GM04504 (cell line): ENCODE measurements at places on chromosomes 11 and 22.
A peak's percentile ranks its signal among the peaks of the same experiment; 100 is the strongest.

DNA sequence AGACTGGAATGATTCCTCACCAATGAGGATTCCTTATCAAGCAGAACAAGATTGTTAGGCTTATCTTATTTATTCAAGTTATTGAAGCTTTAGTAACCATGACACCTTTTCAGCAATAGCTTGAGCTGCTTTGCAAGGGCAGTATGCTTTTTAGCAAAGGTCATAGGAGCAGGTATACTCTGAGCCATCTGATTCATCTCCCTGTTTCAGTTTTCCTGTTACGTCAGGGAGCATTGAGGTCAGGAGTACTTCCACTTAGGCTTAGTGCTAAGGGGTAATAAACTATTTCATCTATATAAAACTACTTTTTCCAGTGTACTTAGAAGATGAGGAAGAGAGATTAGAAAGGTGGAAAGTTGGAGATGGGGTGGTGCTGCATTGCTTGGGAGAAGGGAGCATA lies 17.7 kb upstream of the ANKRD42 start:
- DNase-seq = no peak

- no peak for DNase-seq
These were observed 8.7 kb downstream of the DRAP1 start for GRCh38 chr11:65927904-65928397.

- DNase-seq = no peak
These were observed 87.8 kb downstream of the CACNA1I start for GRCh38 chr22:39658367-39658766.

GRCh38 chr11:63549411-63549810 lies 12.8 kb downstream of the PLAAT4 start:
- no peak for DNase-seq

DNA sequence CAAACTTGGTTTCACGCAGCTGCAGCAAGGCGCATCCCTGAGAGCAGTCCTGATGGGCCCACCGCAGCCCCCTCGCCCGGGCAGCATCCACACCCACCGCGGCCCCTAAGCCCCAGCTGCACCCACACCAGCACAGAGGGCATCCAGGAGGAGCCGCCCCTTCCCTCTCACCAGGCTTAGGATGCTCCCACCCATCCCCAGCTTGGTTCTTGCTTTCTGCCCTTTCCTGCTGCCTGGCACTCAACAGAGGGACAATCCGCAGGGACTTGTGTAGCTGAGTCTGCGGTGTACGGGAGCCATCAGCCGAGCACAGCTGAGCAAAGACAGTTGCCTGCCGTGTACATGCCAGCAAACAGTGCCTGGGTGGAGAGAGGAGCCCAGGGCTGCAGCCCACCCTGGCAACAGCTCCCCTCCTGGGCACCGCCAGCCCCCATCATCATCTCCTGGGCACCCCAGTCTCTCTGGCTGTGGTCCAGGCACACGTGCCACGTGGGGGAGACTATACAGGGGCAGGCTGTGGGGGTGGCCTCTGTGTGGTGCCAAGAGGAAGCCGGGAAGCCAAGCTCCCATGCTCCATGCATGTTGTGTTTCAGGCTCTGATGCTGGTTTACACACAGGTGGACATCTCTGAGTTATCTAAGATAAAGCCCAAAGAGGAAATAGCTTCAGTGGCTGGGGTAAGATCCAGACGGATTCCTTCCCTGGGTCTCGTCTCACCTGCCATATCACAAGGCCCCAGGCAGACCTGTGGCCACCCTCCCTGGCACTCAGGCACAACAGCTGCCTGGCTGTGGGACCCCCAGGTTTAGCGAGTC lies 36.0 kb upstream of the GNB1L start:
- no peak for DNase-seq

DNA sequence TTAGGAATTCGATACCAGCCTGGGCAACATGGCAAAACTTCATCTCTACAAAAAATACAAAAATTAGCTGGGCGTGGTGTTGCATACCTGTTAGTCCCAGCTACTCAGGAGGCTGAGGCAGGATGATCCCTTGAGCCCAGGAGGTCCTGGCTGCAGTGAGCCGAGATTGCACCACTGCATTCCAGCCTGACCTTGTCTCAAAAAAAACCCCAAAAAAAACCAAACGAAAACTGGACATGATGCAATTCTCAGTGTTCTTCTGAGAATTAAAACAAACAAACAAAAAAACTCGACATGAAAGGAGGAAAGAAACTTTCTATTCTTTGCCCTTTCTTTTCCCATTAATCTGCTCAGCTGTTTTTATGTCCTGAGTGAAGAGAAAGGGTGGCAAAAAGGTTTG lies 7.4 kb downstream of the MED17 start:
- DNase-seq = no peak

DNA sequence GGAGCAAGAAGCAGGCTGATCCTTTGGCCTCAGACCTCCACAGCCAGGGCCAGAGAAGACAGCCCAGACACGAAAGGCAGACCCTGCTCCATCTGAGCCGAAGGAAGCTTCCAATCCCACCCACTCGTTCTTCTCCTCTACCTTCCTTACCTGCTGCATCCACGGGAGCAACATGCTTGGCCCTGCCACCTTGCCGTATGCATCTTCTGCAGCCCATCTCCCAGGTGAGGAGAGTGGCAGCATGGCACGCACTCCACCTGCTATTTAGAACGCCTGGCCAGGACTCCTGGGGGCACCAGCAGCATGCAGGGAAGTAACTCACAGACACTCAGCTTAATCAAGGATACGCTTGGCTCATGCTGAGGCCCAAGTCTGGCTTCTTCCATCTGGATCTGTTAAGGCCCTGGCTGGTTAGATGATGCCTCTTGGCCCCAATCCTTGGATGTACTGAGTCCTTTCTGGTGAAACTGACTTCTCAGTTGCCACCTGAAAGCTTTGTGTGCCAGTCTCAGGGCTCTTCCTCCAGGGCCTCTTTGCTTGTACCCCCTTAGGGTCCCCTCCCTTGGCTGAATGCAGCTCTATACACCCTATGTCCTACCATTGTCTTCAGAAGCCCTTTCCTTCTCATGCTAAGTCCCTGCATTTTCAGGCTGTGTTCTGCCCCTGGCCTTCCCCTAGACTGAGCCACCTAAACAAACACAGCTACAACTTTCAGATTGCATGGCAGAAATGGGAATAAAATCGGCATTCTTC lies 604.9 kb downstream of the BUD13 start:
- no peak for DNase-seq

DNA sequence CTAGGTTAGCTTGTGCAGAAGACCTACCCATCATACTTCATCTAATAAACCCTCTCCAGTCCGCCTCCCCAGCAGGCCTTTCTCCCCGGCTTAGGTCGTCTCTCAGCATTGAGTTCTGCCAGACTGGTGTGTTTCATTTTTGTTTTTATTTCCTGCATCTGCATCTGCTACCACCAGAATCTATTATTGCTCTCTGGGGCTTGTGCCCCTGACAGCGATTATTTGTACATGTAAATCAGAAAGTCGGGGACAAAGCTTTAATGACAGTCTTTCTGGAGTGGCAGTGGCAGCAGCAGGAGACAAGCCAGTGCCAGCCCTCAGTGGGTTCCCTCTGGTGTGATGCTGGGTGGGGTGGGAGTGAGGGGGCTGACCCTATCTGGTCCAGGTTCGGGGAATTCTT lies 127.5 kb downstream of the PKNOX2 start:
- no peak for DNase-seq

DNA sequence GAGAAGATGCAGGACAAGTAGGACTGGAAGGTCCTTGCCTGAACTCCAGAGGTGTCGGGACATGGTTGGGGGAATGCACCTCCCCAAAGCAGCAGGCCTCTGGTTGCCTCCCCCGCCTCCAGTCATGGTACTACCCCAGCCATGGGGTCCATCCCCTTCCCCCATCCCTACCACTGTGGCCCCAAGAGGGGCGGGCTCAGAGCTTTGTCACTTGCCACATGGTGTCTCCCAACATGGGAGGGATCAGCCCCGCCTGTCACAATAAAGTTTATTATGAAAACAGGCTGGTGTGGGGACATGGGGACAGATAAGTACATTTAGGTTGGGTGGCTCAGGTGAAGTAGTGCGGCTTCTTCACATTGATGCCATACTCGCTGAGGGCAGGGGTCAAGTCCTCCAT lies 1.4 kb downstream of the TAF10 start:
- DNase-seq = no peak

- no peak for DNase-seq
These were observed 2.5 kb downstream of the OR2D2 start for GRCh38 chr11:6889835-6890234.

- DNase-seq = no peak
These were observed 68.3 kb downstream of the NFAM1 start for GRCh38 chr22:42363892-42364291.

GRCh38 chr11:9990221-9990973 lies 303.6 kb downstream of the SBF2 start:
- peak; percentile 19 for DNase-seq

- no peak for DNase-seq
These were observed 13.1 kb downstream of the CCDC34 start for GRCh38 chr11:27349919-27350318.

DNA sequence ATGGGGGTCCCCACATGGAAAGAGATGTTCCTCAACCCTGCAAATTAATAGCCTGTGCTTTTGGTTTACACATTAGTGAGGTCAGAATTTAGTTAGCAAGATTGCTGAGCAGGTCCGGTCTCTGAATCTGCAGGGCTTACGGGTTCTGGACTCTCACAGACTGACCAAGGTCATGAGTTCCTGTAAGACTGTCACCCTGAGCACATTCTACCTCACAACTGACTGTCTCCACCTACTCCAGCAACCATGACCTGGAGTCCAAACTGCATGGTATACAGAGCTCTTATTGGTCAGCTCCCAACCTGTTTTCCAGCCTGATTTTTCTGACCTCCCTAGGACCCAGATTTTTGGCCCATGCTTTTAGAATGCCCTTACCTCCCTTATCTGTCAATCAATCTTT lies 28.2 kb downstream of the DKK3 start:
- no peak for DNase-seq

GRCh38 chr11:47768101-47768612 lies 1.0 kb upstream of the FNBP4 start:
- no peak for DNase-seq

GRCh38 chr11:35932681-35933319 lies 11.1 kb upstream of the LDLRAD3 start:
- DNase-seq = no peak

- peak; percentile 5 for DNase-seq
These were observed 19.0 kb downstream of the NCF4 start for GRCh38 chr22:36879775-36880174.

- DNase-seq = no peak
These were observed 428.1 kb downstream of the OPCML start for GRCh38 chr11:133104009-133104744.

DNA sequence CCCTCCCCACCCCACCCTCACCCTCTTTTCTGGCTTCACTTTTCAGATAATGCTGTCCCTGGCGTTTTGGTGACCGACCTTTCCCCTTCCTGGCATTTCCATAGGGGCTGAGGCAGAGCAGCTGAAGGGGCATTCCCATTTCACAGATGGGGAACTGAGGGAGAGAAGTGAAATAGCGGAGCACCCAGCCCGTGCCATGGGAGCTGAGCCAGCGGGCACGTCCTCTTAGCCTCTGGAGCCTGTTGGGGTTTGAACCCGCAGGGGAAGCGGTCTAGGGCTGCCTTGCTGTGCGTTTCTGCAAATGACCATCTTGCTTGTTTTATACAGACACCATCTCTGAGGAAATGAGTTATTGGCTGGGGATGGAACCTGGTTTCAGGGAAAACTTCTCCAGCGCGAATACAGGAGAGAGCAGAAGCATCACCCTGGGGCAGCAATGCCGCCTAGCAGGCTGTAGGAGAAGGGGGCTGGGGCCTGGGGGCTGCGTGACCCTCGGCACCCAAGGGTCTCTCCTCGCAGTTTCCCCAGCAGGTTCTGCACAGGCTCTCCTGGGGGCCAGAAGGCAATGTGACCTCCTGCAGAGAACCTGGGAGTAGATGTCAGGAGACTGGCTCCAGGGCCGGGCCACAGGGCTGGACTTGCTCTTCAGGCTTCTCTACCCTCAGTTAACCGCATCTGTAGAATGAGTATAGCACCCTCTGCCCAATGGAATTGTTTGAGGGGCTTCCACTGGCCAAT lies 1.5 kb downstream of the PTPRJ start:
- DNase-seq = no peak

DNA sequence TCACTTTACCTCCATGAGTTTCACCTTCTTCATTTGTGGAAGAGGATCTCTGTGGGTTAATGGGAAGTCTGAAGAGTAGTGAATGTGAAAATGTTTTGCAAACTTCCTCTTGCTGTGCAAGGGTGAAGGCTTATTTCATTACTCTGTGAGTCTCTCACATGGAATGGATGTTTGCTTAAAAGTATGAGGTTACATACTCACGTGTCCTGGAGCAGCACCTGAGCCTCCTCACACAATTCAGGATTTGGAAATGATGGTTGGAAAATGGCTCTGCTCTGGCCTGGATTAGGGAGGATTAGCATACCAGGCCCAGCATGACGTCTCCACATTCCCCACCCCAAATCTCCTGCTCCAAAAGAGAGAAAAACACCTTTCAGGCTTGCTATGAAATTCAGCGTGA lies 4.8 kb downstream of the GRAMD1B start:
- DNase-seq = no peak

DNA sequence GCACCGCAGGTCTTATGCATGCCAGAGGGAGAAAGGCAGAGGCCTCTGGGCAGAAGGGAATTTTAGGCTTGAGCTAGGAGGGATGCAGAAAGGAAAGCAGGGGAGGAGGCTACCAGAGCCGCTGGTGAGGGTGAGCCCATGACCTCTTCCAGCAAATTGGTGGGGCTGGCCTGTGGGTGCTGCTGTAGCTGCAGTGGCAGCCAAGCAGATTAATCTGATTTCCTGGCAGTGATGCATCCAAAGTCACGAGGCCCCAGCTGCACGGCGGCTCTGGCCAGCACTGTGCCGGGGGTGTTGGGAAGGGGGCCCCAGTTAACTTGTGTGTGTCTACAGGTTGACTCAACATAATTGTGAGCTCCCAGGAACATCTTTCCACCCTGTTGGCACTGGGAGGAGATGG lies 41.4 kb upstream of the B3GAT1 start:
- no peak for DNase-seq

DNA sequence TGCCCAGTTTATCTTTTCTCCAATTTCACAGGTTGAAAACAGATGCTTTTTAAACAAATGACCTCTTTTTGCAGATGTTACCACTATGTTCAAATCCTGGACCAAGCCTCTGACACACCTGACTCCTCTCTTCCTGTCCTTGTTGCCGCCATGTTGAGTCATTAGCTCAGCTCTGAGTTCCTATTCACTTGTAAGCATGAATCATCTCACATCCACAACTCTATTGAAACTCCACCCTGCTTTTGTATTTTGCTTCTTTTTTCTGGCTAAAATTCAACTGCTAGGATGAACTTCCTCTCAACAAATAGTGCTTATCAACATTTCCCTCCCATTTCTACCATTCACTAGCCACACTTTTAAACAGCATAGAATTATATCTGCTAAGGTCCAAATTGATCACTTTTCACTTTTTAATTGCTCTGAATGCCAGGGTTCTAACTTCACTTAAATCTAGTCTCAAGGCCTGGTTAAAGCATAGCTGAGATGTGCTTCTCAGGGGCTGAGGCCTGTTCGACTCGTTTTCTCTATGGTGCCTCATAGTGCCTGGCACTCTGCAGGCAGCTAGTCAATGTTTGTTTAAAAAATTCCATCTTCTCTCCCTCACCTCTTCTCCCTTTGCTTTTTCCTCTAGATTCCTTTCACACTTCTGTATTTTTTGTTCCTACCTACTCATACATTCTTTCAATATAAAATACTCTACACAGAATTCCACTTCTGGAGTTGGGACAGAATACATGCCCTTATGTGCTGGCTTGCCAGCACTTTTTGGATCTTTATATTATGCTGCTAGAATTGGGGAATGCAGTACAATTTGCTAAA lies 3.9 kb downstream of the JOSD1 start:
- no peak for DNase-seq
